NCI-H526 treated with DMSO at 0.1 percent for 48 hours (cell line): ENCODE measurements at places on chromosomes 11 and 22.

- DNase-seq, result no peak
Observed at GRCh38 chr11:19506816-19507486, 205.7 kb upstream of the NAV2 start.

- no peak for DNase-seq
Observed at GRCh38 chr22:32836280-32837123, 35.0 kb downstream of the TIMP3 start.

DNA sequence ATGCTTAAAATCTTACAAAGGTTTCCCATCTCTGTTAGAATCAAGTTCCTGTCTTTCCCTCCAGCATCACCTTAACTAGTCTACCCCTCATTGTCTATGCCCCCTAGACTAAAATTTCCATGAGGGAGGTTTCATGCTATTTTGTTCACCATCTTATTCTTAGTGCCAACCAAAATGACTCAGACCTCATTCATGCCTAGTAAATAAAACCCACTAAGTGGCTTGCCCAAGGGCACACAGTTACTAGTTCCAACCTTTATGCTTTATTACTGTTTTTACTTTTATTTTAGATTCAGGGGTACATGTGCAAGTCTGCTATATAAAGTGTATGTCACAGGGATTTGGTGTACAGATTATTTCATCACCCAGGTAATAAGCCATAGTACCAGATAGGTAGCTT lies 469.1 kb upstream of the FAT3 start:
- no peak for DNase-seq

DNA sequence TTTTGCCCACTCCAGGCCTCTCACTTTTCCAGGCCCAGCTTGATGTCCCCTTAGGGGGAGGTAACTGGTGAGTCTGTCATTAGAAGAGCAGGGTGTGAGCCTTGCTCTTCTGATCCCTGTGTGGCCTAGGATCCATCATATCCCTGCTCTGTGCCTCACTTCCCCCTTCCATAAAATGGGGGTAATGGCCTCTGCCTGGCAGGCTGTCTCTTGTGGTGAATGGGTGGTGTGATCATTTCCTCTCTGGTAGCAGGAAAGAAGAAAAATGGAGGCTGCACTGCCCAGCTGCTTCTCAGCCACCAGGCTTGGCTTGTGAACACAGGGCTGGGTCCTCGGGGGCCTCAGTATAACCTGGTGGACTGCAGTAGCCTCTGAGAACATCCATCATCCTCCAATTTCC lies 5.6 kb downstream of the ARHGEF17 start:
- DNase-seq, result no peak
